ENCODE measurements at places on chromosomes 11 and 22.

DNA sequence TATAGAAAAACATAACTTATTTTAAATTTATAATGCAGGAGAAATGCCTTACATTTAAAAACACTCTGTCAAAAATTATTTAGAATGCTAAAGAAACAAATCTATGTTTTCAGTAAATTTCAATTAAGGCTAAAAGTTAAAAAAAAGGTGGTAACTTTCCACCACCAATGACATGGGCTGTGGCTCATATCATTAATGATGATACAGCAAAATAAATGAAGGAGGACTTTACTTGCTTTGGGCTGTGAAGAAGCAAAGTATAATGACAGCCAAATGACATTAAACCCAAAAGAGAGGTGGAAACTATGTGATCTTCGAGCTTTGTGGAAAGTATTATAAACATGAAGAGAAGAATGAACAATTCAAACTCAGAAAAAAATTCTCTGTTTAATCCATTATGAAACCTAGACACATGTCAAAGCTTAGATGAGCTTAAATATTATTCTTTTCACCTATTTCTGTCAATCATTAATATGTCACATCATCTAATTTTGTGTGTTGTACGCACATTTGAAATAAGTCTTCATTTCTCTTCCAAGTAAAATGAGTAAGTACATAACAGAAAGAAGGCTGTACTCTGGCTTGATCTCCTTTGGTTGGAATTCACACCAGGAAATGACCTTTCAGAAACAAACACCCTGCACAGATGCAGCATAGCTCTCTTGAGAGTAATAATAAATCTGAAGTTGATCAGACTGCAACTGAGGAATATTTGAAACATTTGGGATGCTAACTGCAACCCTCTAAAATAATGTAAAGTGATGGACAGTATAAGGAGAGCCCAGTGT, 265.8 kb downstream of the TTC28 start:
- DNase-seq: no peak

GRCh38 chr11:115927823-115928329, 423.7 kb upstream of the CADM1 start:
- DNase-seq: no peak

GRCh38 chr11:76702336-76703128, 32.0 kb upstream of the LRRC32 start:
- DNase-seq: no peak

GRCh38 chr22:20137113-20137512, 5.5 kb downstream of the ZDHHC8 start:
- no peak for DNase-seq

DNA sequence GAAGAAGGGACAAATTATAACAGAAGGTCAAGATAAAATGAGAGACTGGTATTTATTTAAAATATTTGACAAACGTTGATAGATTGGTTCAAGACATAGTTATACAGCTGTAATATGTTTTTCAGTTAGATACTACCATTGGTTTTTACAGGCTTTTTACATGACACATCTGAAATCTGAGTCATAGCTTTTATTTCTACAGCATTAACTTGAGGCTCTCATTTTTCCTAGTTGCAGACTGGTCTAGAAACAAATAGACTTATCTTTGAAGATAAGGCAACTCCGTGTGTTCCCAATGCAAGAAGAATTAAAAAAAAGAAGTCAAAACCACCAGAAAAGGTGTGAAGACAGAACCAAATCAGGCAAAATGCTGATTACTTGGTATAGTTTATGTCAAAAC, 31.3 kb downstream of the CEP57 start:
- DNase-seq: no peak

GRCh38 chr22:49236541-49237075, 591.1 kb downstream of the BRD1 start:
- no peak for DNase-seq

GRCh38 chr11:130644187-130644586, 195.7 kb downstream of the ADAMTS15 start:
- no peak for DNase-seq

GRCh38 chr22:31530823-31531195, 34.5 kb downstream of the SFI1 start:
- DNase-seq: no peak

GRCh38 chr11:79336797-79337517, 103.9 kb downstream of the TENM4 start:
- DNase-seq: no peak

- no peak for DNase-seq
These were observed 122.0 kb upstream of the ZC3H12C start for GRCh38 chr11:109971184-109971523.

DNA sequence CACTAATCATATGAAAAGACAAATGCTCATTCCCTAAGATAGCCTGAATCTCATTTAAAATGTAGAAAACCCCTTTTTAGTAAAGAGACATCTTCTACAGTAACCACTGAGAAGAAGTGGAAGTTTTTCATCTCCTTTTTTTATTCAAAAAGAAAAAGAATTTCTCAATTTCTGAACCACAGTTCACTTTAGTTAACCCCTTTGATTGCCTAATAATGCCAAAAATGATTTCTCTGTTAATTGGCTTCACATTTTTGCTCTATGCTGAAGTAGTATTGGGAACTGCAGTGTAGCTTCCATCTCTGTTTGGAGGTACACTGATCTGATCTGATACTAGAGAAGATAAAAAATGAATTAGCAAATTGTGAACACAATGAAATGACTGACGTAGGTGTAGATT, 58.3 kb downstream of the CD44 start:
- no peak for DNase-seq
